ENCODE measurements at places on chromosomes 5 and 9.

DNA sequence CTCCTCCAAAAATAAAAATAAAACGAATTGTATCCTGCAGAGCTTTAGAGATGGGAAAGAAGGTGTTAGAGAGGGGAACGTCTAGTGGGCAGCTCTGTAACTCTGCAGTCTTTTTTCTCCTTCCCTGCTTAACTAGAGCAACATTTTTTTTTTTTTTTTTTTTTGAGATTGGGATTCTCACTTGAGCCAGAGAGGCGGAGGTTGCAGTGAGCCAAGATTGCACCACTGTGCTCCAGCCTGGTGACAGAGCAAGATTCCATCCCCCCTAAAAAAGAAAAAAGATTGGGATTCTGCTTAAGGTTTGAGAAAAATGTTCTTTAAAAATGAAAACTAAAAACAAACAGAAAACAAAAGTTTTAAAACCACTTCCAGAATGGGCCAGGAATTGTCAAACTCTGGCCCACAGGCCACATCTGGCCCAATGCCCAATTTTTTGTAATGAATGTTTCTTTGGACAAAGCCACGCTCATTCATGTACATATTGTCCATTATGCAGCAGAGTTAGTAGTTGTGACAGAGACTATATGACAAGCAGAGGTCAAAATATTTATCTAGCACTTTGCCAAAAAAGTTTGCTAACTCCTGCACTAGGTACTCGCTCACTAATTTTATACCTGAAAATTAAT lies 98.5 kb downstream of the ZCCHC7 start:
- no peak for DNase-seq

- DNase-seq = no peak
Measured at GRCh38 chr5:169006842-169007790, 293.8 kb downstream of the SLIT3 start.

DNA sequence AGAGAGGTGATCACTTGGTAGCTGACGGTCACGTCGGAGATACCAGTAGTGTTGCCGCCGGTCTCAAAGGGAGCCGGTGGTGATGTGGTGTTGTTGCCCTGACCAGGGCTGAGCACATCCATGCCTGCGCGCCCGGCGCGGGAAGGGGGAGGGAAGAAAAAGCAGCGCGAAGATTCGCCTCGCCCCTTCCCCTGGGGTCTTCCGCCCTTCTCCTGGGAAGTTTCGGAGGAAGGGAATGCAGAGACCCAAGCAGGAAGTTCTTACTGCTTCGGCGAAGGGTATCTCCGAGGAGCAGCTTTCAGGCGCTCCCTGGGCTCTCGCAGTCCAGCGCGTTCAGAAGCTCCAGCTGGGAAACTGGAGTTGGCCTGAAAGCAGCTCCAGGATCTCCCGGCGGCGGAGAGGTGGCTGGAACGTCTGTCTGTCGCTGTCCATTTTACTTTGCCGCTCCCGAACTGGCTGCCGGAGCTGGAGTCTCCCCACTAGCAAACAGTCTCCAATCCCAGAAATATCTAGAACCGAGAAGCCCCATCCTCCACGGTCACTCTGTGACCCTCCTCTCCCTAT lies 565 bp downstream of the HTR1A start:
- peak; percentile 77 for DNase-seq

- no peak for DNase-seq
Measured at GRCh38 chr5:77333036-77333435, 122.6 kb downstream of the PDE8B start.

GRCh38 chr9:70259512-70259802 lies 679 bp downstream of the SMC5 start:
- DNase-seq = no peak

DNA sequence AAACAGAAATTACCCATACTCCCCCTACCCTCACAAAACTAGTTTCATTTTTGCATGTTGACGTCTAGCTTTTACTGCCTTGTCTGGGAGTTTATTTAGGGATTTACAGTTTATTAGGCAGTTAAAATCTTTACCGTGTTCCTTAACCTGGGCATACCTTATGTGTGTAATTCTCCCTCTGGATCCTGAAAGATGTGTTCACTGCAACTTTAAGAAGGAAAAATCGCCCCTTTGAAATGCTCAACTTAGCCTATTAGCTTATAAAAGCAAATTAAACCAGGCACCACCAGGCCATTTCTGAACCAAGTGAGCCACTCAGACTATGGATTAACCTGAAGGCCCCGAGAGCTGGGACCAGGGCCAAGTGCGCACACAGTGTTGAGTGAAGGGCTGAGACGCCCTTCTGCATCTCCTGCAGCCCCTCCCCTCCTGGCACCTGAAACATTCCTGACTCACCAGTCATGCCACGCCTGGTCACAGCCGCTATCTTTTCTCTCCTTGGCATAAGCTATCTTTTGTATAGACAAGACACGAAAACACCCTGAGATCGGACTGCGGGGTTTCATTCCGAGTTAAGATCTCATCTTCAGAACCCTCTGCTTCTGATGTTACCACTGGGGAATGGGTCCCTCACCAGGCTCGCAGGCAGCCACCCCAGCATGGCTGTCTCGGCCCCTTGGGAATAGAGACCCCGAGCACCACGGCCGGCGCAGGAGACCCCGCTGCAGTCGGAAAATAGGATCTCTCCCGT lies 111.9 kb downstream of the ROR2 start:
- DNase-seq = peak; percentile 78

DNA sequence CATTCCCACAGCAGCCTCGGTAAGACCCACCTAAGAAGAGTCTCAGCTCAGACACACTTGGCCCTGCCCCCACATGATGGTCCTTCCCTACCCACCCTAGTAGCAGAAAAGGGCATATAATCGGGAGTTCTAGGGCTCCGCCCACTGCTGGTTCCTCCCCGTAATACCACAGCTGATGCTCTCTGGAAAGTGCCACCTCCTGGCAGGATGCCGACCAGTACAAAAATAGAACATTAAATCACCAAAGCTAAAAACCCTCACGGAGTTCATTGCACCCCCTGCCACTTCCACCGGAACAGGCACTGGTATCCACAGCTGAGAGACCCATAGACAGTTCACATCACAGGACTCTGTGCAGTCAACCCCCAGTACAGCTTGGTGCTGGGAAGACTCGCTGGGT lies 271.3 kb downstream of the KIAA0825 start:
- DNase-seq = no peak

DNA sequence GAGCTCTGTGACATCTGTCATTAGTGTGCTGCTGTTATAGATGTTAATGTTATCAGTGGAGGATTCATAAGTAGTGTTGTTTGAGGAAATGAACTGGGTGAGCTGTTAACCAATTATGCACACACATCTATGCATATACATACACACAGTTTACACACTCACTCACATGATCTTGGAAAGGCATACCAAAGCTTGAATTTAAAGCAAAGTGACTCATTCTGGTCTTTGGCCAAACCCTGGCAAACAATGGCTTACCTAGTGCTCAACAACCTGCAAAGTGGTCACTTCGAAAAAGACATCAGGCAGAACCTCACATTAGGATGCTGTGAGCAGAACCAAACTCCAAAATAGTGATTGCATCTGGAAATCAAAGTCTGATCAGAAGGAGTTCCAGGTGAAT lies 1037.3 kb upstream of the CDH6 start:
- DNase-seq = no peak

DNA sequence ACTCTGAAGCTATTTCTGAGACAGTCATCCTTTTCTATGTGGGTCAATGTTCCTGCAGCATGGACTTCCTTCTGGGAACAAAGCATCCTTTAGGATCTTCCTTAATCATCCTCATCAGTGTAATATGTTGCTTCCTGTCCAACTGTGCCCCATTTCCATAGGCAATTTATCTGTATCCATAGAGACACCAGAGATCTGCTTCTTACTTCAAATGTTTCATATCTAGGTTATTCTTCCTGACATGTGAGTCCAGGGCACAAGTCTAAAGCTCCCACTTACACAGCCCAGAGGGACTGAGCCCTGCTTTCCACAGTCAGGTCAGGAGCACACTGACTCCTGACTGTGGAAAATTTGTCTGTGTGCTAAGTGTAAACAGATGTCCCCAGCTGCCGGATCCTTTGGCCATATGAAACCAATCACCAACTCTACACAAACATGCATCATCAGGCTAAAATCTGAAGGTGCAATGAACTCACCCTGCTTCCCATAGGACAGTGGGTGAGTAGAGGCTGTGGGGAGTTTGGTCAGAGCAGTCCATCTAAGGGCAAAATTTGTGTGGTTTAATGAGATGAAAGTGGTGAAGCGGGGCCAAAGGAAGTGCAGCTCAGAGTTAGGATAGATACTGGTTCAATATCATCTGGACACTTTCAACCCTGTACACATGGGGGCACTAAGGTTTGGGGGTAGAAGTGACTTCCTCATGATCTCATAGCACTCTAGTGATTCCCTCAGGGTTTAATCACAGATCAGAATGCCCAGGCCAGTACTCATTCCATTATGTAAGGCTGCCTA lies 85.2 kb upstream of the TNC start:
- no peak for DNase-seq

All from posterior vena cava (tissue), 2 donors.